ENCODE measurements at places on chromosomes 7 and 10.

DNA sequence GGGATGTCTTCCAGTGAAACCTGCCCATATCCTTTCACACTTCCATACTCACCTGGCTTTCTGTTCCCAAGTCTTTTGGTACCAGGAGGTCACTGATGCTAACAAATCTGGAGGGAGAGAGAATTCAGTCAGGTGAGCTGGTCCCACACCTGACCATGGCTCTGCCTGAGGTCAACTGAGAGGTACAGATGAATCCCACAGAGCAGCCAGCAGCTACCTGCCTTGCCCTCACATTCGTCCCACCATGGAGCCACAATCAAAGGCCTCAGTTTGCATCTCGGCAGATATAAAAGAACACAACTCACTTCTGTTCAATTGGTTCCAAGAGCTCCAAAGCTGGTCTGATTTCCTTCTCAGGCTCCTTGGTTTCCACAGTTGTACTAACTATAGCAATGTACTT is 47.0 kb downstream of the GDI2 start:
- no peak for DNase-seq

DNA sequence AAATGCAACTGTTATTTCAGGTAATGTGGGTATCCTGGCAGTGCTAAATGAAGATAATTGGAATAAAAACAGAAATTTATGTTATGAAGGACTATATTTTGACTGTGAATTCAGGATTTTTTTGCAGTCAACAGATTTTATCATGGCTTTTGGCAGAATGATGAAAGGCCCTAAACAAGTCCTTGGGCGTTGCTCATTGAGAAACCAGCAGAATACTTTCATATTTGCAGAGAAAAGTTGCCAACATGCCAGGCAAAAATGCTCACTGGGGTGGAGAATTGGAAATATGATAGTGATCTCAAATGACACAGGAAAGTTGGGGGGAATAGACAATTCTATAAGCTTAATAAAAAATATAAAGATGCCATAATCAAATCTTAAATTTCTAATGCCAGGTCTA is 121.1 kb downstream of the GPR85 start:
- no peak for DNase-seq

DNA sequence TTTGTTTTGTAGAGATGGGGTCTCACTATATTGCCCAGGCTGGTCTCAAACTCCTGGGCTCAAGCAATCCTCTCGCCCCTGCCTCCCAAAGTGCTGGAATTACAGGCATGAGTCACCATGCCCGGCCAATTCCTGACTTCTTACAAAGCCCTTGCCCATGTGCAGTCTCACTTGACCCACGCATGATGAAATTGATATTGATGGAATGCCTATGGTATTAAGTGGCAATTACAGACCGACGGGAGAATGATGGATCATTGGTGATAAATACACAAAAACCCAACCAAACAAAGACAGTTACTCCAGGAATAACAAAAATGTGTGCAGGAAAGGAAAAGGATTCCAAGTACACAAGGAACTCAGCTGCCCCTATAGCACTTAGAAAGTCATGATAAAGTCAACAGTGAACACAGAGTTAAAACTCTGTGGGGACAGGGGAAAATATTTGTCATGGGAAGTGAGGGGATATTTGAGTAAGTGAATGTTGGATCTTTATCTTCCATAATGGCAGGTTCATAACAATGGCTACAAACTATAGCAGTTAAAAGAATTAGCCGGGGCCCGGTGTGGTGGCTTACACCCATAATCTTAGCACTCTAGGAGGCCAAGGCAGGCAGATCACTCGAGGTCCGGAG is 21.6 kb downstream of the HIP1 start:
- DNase-seq = peak; percentile 83

GRCh38 chr7:112982441-112983063 is 104.1 kb downstream of the GPR85 start:
- no peak for DNase-seq

DNA sequence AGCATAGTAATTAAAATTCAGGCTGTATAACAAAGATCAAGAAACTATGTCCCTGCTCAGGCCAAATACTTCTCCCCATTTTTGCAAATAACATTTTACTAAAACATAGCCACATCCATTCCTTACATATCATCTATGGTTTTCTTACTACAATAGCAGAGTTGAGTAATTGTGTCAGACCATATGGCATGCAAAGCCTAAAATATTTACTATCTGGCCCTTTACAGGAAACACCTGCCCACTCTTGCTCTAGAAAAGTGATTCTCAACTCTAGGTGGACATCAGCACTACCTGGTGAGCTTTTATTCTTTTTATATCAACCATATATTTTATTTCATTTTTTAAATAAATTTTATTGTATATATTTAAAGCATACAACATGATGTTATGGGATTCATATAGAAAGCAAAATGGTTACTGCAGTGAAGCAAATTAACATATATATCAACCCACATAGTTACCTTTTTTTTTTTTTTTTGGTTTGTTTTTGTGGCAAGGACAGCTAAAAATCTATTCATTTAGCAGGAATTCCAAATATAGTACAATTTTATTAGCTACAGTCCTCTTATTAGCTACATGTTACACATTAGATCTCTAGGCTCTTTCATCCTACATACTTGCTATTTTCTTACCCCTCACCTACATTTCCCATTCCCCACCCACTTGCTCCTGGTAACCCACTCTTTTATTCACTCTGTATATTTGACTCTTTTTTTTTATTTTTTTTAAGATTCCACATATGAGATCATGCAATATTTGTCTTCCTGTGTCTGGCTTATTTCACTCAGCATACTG is 19.6 kb downstream of the ABI1 start:
- no peak for DNase-seq

- DNase-seq = peak; percentile 6
Measured at GRCh38 chr10:83677795-83678194, 461.5 kb upstream of the GHITM start.

GRCh38 chr10:75707080-75707840 is 275.8 kb downstream of the LRMDA start:
- no peak for DNase-seq

GRCh38 chr7:54664235-54665228 is 94.5 kb downstream of the SEC61G start:
- DNase-seq = peak; percentile 9

- peak; percentile 62 for DNase-seq
Measured at GRCh38 chr7:28389504-28390395, 22.6 kb upstream of the CREB5 start.

DNA sequence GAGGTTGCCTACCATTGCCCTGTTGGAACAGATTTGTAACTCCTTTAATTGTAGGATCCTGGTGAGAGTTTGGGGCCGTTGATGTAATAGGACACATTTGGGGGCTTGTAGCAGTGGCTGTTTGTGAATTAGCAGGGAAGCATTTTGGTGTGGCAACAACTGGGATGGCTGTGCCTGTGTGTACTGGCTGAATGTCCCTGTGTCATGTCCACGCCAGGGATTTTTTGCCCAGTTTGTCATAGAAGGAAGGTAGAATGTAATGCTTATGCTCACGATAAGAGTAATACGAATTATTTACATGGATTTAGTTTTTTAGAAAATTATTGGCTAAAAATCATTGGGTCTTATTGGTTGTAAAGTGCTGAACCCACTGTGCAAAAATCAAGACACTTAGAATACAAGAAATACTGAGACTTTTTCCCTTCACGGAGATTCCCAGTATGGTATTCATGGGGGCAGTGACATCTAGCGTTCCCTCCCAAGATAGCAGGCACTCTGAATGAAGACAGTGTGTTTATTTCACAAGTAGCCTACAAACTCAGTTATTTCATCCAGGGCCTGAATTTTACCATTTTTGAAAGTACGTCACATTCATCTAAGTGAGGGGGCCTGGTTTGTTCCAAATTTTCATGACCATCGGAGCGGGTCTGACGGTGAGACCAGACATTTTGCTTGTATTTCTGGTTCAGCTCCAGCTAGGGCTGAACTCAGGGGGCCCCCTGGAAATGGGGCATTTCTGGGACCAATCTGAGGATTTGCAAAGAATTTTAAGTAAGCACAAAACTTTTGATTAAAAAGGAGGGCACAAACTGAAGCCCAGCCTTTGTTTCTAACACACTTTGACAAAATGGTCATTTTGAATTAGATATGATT is 74.7 kb downstream of the CACNB2 start:
- peak; percentile 34 for DNase-seq

DNA sequence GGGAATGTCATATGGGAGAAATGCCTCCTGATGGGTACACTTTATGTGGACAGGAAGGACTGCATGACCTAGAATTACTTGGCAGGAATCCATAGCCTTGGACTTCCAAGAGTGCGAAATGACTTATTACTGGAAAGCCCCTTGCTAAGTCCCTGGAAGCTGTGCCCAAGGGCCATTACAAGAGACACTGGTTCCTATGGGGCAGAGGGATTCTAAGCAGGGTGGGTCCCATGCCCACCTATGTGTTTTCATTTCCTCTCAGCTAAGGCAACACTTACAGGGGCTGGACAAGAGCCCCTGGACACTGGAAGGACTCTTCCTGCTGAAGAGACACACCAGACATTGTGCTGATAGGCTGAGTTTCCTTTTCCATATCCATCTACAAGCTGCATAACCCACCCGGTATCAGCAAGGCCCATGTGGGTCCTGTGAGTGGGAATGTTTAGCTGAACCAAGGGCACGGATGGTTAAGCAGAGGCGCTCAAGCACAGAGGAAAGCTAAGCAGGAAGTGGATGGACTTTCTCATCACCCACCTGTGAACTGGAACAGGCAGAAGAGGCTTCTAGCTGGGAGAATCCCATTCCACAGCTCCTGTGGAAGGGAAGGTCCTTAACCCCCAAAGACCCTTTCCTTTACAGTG is 56.2 kb downstream of the XPNPEP1 start:
- DNase-seq = no peak

- no peak for DNase-seq
Measured at GRCh38 chr10:1409392-1409791, 327.9 kb downstream of the ADARB2 start.

DNA sequence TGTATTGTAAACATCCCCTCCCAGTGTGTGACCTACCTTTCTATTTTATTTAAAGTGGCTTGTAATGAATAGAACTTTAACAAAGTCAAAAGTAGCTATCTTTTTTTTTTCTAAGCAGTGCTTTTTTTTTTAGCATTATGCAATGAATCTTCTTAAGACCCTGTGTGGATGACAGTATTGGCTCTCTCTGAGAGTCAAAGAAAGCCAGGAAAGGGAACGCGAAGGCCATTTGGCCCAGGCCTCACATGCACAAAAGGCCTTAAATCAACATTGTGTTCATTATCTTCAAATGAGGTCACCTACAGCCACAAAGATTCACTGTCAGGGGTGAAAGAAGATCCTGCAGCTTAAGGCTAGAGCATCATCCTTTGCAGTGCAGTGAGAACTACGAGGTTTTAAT is 721.5 kb downstream of the GRID1 start:
- DNase-seq = peak; percentile 18

DNA sequence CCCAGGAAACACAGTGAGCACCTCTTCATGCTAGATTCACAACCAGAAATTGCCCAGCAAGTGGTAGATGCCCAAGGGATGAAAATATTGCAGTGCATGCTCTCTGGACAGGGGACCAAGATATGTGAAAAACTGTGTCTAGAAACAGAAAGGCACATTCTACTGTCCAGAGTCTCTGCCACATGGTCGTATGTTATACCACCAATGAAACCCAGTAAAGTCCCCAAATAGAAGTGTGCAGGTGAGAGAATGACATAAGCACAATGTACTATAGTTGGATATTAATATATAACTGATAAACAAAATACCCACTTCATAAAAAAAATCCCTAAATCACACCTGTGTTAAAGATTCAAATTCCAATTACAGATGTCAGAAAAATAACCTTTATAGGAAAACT is 43.8 kb downstream of the RASGEF1A start:
- no peak for DNase-seq

- DNase-seq = no peak
Measured at GRCh38 chr7:27972276-27972675, 208.3 kb downstream of the JAZF1 start.

DNA sequence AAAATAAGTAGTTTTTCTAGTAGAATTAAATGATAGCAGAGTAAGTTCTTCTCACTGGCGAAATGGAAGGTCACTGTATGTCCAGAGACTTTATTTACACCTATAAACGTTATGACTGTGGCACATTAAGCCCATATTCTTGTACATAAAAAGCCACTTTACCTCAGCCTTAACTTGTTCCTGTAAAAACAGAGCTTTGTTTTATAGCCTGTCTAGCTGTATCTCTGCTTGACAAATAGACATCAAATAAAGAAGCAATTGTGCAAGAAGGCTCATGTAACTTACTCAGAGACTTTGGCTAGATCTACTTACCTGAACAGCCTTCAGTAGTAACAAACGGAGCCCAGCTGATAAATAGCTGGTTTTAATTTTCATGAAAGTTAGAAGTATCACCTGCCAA is 324.1 kb upstream of the BMPER start:
- DNase-seq = no peak

GRCh38 chr7:66356277-66356721 is 151.2 kb downstream of the TPST1 start:
- peak; percentile 21 for DNase-seq
